ENCODE measurements at places on chromosomes 7 and 10.

DNA sequence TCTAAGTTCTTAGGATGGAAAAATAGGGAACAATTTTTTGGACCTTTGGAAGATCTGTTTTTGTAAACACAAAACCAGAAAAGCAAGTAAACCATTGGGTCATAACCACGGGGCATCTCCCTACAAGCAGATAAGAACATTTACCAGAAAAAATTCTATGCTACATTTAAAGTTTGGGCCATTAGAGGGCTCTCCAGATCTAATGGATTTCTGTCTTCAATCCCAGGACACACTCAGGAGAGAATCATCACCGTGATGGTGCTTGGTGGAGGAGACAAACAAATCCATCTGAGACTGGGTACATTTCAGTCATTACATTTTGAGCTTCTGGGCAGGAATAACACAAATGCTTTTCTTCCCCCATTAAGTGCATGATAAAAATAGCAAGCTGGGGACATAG, 178.4 kb upstream of the TARP start:
- peak; percentile 38 for DNase-seq

- no peak for DNase-seq
These were observed 158.5 kb upstream of the YAE1 start for GRCh38 chr7:39407723-39408122.

DNA sequence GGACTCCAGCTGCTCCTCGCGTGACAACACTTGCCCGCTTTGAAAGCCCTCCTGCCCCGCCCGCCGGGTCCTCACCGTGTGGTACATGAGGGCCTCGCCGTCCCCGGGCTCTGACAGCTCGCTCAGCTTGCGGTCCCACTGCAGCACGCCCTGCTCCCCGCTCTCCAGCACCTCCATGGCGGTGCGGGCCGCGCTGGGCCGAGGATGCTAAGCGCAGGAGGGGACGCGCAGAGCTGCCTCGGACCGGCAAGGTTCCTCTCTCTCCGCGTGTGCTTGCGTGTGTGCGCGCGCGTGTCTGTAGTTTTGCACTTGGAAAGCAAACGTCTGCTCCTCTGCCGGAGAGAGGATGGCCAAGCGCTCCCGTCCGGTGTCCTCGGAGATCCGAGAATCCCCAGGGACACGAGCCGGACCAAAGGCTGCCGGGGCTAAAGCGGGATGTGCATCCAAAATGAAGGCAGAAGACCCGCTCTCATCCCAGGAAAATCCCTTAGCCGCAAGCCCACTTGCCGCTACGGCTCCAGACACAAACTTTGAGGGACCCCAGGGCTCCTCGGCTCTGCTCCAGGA, at the start of gene CREB3L2:
CREB3L2 (minus strand) TSS at position 558 of the 567 bp plus-strand sequence; CDS start at position 177, 381 bp downstream.
- DNase-seq = peak; percentile 71

DNA sequence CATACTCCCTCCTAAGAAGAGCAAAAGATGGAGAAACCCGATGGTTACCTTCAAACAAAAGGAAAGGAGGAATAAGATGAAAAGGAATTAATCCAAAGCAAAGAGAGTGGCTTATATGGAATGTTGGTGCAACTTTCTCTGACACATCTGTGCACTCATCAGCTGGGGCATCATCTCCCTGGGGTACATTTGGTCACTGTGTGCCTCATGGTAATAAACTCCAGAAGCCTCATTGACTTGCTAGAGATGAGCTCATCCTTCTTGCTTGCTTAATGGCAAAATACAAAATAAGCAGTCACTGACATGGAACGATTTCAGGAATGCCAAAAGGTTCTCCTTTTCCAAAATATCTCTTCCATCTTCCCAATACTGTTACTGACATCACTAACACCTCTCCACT, 22.5 kb downstream of the CAV1 start:
- DNase-seq = peak; percentile 50

DNA sequence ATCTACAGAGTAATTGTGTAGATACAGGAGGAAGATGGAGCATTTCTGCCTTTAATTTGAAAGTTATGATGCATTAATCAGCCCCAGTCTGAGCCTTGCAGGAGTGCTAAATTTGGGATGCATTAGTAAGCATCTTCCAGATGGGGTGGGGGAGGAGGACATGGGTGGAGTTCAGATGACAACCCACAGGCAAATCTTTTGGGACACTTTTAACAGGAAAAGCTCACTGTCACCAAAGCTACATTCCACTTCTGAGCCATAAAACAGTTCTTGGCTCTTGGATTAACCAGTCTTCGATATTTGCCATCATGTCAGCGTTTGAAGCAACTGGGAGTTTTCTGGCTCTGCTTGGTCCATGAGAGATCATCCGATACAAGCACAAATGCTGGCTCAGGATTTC, 121.1 kb downstream of the CXCL12 start:
- DNase-seq = no peak

DNA sequence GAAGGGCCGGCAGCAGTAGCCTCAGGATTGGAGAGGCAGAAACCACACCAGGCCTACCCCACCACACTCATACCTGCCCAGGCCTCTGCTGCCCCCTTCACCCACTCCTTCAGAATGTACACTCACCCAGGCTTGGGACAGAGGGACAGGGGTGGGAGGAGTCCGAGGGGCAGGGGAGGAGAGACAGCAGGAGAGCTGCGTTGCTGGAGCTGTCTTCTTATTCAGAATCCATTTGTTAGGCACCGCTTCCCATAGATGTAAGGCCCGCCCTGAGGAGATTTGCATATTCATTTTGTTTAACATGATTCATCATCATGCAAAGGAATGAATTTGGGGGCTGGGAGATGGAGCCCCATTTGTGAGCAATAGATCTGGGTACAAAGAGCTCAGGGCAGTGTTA, 156.7 kb downstream of the CDH23 start:
- no peak for DNase-seq

DNA sequence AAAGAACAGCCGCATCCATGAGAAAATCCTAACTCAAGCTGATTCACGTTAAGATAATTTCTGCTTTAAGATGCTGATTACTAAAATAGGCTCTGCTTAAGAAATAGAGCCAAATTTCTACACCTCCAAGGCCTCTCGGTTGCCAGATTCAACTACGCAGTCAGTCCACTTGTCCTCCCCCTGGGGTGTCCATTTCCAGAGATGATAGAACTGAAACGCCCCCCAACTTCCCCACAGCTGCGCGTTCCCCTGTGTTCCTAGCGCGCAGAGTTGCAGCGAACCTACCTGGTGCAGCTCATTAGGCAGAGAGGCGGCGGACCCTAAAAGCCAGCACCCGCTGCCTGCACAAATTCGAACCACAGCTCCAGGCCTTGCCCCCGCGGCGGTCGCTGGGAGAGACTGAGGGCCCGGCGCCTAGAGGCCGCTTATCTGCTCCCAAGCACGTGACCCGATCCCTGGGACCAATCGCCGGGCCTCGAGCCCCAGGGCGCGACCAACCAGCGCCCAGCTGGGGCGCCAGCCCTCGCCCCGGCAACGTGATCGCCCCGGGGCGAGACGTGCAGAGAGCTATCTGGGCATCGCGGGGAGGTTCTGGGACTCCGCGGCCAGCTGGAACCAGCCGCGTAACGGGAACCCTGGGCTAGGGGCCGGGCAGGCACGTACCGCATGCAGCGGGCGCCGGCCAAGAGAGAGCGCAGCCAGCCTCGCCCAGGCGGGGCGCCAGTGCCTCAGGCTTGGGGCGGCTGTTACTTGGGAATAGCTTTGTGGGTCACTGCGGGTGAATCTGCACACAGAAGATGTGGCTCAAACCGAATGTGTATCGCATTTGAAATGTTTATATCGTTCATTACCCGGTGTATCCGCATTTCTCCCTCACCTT, at the start of gene PPP1R3C:
PPP1R3C (minus strand) TSS at position 401 of the 880 bp plus-strand sequence; CDS start at position 299, 102 bp downstream.
- DNase-seq = peak; percentile 93

DNA sequence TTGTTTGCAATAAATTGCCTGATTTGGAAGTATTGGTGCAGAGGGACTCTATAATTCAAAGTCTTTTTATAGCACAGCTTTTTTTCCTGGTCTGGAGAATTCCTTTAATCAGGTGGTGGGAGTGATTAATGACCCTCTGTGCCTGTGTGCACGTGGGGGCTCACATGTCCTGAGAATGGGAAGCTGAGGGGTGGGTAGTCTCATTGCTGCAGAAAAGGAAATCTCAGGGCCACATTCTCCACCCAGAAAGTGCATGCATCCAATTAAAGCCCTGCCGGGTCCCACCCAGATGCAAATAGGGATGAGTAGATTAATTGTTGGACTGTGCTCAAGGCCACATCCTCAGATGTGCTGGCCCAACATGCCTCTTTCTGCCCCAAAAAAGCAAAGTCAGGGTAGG, 324.7 kb downstream of the CXCL12 start:
- no peak for DNase-seq

DNA sequence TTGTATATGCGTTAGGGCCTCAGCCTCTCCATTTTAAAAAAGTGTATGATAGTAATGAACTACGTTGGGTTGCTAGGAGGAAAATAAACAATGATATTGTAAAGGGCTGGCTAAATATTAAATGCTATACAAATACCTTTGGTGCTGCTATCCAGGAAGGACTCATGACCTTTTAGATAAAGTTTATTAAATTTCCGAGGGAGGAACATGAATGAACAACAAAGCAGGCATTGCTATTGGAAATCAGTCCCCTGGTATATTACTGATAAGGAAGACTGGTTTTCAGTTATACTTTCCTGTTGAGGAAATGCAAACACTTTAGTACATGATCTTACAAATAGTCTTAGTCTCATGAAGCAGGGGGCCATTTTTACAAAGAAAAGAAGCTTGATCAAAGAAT, 17.2 kb upstream of the AGR2 start:
- DNase-seq = no peak

- no peak for DNase-seq
These were observed 21.7 kb downstream of the AMZ1 start for GRCh38 chr7:2709553-2710285.

- DNase-seq = no peak
These were observed 38.2 kb downstream of the MYL10 start for GRCh38 chr7:101590663-101591435.

GRCh38 chr10:69472544-69472943, 21.3 kb downstream of the TSPAN15 start:
- no peak for DNase-seq

- no peak for DNase-seq
These were observed 218.6 kb downstream of the BICC1 start for GRCh38 chr10:58731276-58731675.

DNA sequence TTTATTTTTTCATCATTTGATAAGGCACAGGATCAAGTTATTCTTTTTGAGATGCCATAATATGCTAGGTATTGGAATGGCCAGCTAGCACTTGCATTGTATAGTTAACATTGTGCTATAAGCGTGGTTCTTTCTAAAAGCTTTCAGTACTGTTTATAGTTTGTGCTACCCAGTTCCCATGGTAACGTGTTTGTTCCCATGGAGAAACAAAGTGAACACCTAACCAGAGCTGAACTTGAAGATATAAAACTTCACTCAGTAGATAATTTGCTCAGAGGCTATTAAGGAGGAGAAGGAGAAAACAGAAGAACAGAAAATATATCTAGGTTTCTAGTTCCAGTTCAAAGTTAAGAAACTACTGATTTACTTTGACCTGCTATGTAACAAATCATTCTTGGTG, 23.6 kb upstream of the ITGB8 start:
- peak; percentile 85 for DNase-seq

- DNase-seq = peak; percentile 68
These were observed 174.6 kb upstream of the TARP start for GRCh38 chr7:38448054-38448453.

DNA sequence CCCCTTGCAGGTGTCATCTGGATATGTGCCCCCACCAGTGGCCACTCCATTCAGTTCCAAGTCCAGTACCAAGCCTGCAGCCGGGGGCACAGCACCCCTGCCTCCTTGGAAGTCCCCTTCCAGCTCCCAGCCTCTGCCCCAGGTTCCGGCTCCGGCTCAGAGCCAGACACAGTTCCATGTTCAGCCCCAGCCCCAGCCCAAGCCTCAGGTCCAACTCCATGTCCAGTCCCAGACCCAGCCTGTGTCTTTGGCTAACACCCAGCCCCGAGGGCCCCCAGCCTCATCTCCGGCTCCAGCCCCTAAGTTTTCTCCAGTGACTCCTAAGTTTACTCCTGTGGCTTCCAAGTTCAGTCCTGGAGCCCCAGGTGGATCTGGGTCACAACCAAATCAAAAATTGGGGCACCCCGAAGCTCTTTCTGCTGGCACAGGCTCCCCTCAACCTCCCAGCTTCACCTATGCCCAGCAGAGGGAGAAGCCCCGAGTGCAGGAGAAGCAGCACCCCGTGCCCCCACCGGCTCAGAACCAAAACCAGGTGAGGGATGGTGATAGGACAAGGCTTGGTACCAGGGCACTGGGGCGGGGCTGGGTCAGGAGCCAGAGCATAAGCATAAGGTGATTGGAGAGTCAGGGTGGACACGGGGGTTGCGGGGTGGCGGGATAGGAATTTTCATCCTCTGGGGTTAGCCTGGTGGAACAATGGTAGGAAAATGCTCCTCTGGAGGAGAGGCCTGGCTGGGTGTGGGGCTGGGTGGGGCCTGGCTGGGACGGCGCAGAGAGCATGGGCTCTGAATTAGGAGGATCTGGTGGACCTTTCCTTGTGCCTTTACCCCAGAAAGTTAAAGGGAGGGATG, 1.9 kb downstream of the ZYX start:
- no peak for DNase-seq

GRCh38 chr10:101267290-101267680, 38.0 kb upstream of the LBX1 start:
- no peak for DNase-seq

- DNase-seq = no peak
These were observed 77.5 kb upstream of the GDF10 start for GRCh38 chr10:47222461-47222860.

DNA sequence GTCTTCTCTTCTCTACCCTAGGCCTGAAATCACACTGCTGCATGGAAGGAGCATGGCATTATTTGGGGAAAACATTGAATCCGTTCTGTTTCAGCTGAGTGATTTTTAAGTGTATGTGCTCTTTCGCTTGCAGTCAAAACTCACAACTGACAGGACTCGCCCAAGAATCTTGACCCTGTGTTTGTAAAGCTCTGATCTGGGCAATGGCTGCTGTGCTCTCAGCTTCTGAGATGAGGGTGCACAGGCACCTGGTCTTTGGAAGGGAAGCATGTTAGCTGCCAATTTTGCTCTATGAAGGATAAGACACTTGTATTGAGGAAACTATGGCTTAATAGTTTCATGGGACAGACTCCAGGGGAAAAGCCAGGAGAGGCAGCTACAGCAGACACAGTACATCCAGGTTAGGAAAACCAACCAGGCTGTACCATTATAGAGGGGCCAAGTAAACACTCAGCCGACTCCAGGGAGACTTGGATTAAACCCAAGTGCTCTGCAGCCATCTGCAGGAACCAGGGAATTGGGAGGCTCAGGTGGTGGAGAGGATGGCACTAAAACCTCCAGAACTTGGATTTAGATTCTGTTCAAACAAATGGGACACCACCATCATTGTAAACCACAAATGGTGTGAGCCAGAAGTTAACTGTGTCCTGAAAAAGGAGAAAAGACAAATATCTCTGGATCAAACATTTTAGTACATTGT, 43.3 kb downstream of the LYZL1 start:
- no peak for DNase-seq

DNA sequence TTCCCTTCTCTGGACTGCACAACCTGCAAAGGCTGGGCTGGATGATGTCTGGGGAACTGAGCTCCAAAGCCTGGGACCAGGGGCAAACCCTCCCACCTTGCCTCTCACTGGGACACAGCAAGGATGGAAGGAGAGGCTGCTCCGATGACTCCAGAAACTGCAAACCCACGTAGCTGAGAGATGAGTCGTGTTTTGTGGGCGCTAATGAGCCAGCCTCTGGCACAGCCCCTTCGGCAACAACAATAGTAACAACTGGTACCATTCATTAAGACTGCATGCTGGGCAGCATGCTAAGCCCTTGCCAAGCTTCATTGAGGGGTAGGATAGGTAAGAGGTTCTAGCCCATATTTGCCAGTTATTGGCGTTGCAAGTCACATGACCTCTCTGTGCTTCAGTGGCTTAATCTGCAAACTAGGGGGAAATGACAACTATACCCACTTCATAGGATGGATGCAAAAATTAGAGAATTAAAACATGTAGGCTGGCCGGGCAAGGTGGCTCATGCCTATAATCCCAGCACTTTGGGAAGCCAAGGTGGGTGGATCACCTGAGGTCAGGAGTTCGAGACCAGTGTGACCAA, 145.9 kb downstream of the SH3PXD2A start:
- DNase-seq = peak; percentile 61

All from fibroblast of lung (primary cell).